ENCODE measurements at places on chromosomes 7 and 10.

- no peak for DNase-seq
Observed at GRCh38 chr10:36023939-36024338, 381.8 kb upstream of the FZD8 start.

DNA sequence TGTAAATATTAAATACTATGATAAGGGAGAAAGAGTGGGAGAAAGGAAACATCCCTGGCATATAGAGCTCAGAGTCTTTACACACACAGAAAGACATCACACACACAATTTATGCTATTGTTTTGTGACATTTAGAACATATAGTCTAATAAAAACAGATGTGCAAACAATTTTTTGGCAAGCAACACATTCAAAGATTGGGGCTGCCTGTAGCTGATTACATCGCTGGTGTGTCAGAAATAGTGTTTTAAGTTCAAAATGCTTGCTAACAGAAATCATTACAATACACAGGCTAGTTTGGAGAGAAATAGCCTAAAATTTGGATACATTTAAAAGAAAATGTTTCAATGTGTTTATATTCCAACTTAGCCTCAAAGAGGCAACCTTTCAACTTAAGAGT lies 256.7 kb upstream of the NPVF start:
- no peak for DNase-seq

DNA sequence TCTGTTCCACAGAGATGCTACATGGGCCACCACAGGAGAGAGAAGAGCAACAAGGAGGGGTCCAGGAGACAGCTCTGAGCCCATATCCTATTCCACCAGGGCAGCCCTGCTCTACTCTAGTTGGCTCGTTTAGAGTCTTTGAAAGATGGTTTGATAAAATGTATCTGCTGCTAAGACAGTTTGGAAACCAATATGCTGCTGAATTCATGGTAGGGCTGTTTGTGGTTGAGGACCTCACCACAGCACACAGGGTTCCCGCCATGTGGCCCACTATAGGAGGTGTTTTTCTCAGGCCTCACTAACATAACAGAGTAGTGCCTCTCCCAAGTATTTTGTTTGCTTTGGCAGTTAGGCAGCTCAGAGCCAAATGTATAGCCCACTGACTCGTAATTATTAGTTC lies 35.8 kb upstream of the ZC3HAV1L start:
- DNase-seq, result no peak

- peak; percentile 77 for DNase-seq
Observed at GRCh38 chr10:5890452-5890915, 441 bp downstream of the FBH1 start.

GRCh38 chr10:70885931-70886903 lies 2.1 kb downstream of the PCBD1 start:
- no peak for DNase-seq

DNA sequence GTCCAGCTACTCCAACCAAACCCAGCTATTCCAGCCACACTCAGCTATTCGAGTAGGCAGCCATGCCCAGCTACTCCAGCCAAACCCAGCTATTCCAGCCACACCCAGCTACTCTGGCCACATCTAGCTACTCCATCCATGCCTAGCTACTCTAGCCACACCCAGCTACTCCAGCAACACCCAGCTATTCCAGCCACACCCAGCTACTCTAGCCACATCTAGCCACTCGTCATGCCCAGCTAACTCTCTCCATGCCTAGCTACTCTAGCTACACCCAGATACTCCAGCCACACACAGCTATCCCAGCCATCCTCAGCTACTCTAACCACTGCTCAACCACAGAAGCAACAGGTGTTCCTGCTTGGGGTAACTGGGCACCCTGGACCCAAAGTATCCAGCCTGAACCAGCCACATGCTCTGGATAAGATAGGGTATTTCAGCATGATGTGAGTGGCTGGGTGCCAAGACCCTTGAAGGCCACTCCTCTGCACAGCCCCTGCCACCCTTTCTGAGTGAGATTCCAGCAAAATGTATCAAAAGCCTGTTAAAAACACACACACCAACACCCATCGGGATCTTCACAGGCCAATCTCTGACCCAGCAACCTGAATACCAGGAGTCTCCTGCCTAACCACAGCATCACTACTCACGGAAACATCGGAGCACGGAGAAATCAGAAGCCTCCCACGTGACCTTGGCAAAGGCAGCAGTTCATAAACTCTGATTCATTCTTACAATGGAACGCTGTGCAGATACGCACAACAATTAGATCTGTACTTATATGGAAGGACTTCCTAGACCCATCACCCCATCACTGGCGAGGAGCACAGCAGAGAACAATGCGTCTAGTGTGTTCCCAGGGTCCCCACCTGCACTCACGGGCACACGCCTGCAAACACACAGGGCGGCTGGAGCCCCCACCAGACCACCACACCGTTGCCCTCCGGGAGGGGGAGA lies 51.8 kb upstream of the DNAAF5 start:
- no peak for DNase-seq

DNA sequence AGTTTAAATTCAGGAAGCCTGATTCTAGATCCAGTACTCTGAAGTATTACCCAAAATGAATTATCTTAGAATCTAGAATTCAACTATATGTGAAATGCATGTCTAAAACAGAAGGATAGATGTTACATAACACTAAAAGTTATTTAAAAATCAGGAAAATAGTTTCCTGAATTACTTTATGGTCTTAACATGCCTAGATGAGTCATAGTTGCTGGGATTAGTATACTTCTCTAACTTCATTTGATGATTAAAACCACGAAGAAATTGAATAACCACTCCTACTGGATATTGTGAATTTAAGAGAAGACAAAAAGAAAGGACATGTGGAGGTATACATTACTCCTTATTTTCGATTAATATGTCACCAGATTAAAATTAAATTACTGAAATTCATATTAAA lies 65.5 kb downstream of the ATAD1 start:
- no peak for DNase-seq

DNA sequence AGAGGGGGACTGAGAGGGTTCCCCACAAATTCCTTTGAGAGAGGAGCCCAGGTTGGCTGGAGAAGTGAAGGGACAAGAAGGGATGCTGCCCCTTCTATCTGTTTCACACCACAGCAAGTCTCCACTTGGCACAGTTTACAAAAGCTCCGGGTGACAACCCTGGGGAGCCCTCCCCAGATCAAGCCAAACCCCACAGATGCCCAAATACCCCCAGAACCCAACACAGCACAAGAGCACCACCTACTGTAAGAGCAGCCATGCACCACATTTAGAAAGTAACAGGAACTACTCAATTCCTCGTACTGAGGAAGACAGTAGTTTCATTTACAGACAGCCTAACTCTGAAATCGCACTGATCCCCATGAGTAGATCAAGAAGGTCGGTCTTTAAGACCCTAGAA lies 67.8 kb upstream of the ATP6V0A4 start:
- no peak for DNase-seq
